ENCODE measurements at places on chromosomes 11 and 22.

GRCh38 chr22:27768027-27768653 is 33.4 kb downstream of the MN1 start:
- no peak overlapping the region for H3K27ac ChIP-seq
- no peak for DNase-seq
- no peaks in the 10 kb centered on the region for H3K4me1 ChIP-seq
- H3K4me3 ChIP-seq: no peak overlapping the region
- H3K36me3 ChIP-seq: no peaks in the 10 kb centered on the region
- no peaks in the 10 kb centered on the region for H3K27me3 ChIP-seq

- no peak overlapping the region for H3K4me3 ChIP-seq
- no peak overlapping the region for H3K27ac ChIP-seq
- peaks cover 25% of the 10 kb centered on the region for H3K36me3 ChIP-seq
- H3K27me3 ChIP-seq: no peaks in the 10 kb centered on the region
Measured at GRCh38 chr11:67280788-67281551, 8.1 kb upstream of the ANKRD13D start.

DNA sequence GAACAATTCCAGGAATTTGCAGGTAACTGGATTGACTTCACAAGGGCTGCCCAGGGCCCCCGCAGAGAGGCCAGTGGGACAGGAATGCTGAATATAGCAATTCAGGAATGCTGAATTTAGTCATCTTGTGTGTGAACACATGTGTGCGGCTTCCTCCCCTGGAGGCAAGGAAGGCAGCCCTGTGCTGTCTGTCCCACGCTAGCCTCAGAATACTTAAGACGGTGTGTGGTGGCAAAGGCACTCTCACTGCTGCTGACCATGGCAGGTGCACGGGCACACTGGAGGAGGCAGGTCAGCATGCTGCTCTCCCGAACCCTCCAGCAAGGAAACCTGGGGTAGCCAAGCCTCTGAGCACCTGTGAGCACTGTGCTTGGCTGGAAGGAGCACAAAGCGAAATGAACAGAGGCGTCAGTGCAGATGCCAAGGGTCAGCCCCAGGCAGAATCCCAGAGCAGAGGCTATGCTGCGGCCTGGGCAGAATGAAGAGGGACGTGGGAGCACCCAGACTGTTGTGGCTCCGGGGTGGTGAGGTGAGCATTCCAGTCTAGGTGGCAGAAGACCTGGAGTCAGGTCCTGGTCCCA is 2.7 kb downstream of the GNAZ start:
- DNase-seq: peak; percentile 74
- peaks cover 5% of the 10 kb centered on the region for H3K36me3 ChIP-seq
- H3K4me3 ChIP-seq: no peak overlapping the region
- no peaks in the 10 kb centered on the region for H3K4me1 ChIP-seq

DNA sequence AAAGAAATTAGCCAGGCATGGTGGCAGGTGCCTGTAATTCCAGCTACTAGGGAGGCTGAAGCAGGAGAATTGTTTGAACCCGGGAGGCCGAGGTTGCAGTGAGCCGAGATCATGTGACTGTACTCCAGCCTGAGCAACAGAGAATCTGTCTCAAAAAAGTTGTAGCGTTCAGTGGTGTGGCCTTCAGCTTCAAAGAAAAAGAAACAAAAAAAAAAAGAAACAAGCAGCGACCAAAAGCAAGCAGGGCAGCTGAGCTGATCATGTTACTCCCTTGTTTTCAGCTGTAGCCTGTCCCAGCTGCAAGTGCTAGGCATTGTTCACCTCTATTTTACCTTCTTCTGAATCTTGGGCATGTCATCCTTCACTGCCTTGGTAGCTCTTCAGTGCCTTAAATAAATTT is 37.0 kb downstream of the SFI1 start:
- no peak overlapping the region for H3K27ac ChIP-seq
- H3K4me3 ChIP-seq: no peak overlapping the region
- no peaks in the 10 kb centered on the region for H3K4me1 ChIP-seq
- H3K27me3 ChIP-seq: no peaks in the 10 kb centered on the region
- no peak for DNase-seq
- no peaks in the 10 kb centered on the region for H3K36me3 ChIP-seq

GRCh38 chr11:61041755-61042518 is 60.4 kb upstream of the CD5 start:
- DNase-seq: peak; percentile 74
- peak overlapping the region; percentile 91 for H3K27ac ChIP-seq

DNA sequence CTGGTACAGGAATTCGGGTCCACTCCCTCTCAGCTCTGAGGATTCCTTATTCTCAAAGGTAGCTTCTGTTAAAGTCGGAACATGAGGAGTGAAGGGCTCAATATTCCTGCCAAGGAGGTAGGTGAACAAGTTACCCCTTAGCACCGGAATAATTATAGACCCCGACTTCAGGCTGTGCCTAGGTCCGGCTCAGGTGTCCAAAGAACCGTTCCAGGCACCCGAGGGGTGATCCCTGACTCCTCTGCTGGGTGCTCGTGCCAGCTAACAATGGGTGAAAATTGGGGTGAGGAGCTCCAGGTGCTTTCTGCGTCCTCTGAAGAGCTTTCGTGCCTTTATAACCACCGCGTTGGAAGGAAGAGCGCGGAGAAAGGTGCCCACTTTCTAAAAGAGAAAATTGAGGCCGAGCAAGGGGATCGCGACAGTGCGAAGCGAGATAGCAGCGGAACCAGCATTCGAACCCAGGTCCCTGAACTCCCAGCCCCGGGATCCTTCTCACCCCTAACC is 393 bp downstream of the CYB561A3 start:
- peaks cover 28% of the 10 kb centered on the region for H3K36me3 ChIP-seq
- H3K4me1 ChIP-seq: no peaks in the 10 kb centered on the region
- no peaks in the 10 kb centered on the region for H3K27me3 ChIP-seq
- DNase-seq: no peak

DNA sequence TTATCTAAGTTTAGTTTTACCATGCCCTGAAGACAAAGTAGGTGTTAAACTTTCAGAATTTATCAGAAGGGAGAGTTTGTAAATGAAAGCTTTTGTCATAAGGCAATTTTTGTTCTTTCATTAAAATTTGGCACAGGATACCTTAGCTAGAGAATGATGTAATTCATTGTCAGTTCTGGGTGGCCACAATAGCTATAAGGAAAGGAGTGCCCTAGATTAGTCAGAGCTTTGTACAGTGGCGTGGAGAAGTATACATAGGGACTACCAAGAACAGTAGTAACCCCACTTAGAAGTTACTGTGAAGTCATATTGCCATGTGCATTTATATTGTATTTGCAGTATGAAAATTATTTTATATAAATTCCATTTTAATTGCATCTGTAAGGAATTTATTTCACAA is 126.3 kb upstream of the CARD18 start:
- H3K27ac ChIP-seq: no peak overlapping the region
- no peaks in the 10 kb centered on the region for H3K4me1 ChIP-seq
- no peak overlapping the region for H3K4me3 ChIP-seq
- H3K36me3 ChIP-seq: no peaks in the 10 kb centered on the region

GRCh38 chr11:134027671-134028070 is 41.2 kb upstream of the JAM3 start:
- no peak overlapping the region for H3K27ac ChIP-seq
- H3K4me1 ChIP-seq: peaks cover 5% of the 10 kb centered on the region
- peaks cover 11% of the 10 kb centered on the region for H3K27me3 ChIP-seq
- no peak overlapping the region for H3K4me3 ChIP-seq
- no peaks in the 10 kb centered on the region for H3K36me3 ChIP-seq

DNA sequence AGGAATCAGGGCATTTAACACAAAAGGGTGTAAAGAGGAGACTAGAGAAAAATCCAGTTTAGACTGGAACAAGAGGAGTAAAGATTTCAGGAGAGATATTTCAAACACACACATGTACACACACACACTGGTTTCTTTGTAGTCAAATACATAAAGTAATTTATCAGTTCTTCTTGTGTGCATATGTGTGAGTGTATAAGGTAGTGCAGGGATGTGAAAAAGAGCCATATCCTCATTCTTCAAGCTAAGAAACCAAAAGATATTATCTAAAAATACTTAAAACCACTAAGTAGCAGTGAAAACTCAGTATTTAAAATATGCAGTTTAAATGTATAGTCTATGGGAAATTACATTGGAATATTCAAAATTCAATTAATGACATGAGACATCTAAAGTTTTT is 52.5 kb upstream of the CARD18 start:
- H3K4me3 ChIP-seq: no peak overlapping the region
- no peak for DNase-seq
- H3K36me3 ChIP-seq: no peaks in the 10 kb centered on the region
- no peaks in the 10 kb centered on the region for H3K4me1 ChIP-seq

DNA sequence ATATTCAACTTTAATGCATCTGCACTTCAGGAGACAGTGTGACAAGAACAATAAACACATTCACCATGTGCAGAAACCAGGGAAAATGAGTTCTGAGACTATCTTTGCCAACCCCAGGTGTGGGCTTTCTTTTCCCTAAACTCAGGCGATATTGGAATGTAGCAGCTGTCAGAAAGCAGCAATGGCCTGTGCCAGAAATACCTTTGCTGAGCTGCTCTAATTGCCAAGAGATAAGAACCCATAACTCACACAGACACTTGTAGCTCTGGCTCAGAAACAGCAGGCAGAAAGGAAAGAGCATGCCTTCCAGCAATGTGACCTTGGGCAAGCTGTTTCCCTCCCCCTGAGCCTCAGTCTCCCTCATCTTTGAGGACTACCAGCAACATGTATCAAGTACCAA is 77.6 kb downstream of the PLEKHA7 start:
- peaks cover 24% of the 10 kb centered on the region for H3K4me1 ChIP-seq
- no peaks in the 10 kb centered on the region for H3K36me3 ChIP-seq
- H3K27me3 ChIP-seq: no peaks in the 10 kb centered on the region
- H3K4me3 ChIP-seq: no peak overlapping the region
- no peak overlapping the region for H3K27ac ChIP-seq

GRCh38 chr11:75593286-75593915 is 31.3 kb downstream of the SERPINH1 start:
- DNase-seq: no peak
- no peaks in the 10 kb centered on the region for H3K27me3 ChIP-seq
- H3K4me3 ChIP-seq: no peak overlapping the region
- peak overlapping the region; percentile 70 for H3K27ac ChIP-seq
